T47D (cell line): ENCODE measurements at places on chromosomes 13 and 19.

GRCh38 chr13:34738254-34738992 lies 203.6 kb upstream of the NBEA start:
- no peak for DNase-seq

- no peak for DNase-seq
Observed at GRCh38 chr13:57633141-57633949, 1.8 kb downstream of the PCDH17 start.

DNA sequence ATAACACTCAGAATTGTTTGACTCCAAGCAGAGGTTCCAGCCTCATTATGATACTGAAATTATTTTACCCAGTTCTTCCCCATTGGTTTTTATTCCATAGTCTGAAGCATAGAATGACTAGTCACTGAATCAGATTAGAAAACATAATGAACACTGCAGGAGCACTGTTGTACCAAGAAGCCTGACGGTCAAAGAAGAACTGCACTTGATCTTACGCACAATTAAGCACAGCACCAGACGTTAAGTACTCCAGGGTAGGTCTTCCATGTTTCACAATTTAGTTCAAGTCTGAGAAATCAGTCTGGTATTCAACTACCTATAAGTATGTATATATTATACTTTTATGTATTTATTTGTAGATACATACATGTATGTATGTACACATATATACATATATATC lies 973.5 kb upstream of the SPRY2 start:
- DNase-seq = no peak

DNA sequence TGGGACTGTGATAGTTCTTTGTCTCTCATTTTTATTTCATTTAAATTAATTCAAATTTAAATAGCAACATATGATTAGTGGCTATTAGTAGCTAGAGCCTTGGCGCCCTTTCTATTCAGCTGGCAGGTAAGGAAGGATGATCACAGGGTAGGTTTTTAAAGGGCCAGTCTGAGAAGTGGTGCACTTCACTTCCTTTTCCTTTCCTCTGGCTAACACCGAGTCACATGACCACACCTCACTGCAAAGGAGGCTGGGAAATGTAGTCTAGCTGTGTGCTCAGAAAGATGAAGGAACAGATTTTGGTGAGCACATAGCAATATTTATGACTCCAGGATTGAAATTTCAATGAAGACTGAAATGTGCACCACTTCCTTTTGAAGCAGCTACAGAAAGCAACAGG lies 128.7 kb downstream of the TSHZ3 start:
- DNase-seq = peak; percentile 6

DNA sequence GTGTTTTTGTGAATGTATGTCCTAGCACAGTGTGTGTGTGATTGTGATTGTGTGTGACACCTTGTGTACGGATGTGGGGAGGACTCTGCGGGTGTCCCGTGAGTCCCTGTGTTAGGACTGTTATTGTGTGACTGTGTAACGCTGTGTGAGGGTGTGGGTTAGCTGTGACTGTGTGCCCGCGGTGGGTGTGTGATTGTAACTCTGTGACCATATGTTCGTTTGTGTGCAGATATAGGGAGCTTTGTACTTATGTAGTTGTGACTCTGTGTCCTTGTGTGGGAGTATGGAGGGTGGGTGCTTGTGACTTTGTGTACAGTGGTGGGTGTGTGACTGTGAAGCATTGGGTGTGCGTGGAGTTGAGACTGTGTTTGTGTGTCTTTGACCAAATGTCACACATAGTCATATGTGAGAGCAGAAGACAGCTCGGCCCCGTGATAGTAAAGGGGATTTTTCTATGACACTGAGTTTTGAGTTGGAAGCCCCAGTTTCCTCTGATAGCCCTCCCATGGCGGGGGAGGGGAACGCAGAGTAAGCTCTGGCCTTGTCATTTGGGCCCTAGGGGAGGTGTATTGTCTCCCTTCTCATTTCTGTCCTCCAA lies 949 bp upstream of the ZNF260 start:
- no peak for DNase-seq

DNA sequence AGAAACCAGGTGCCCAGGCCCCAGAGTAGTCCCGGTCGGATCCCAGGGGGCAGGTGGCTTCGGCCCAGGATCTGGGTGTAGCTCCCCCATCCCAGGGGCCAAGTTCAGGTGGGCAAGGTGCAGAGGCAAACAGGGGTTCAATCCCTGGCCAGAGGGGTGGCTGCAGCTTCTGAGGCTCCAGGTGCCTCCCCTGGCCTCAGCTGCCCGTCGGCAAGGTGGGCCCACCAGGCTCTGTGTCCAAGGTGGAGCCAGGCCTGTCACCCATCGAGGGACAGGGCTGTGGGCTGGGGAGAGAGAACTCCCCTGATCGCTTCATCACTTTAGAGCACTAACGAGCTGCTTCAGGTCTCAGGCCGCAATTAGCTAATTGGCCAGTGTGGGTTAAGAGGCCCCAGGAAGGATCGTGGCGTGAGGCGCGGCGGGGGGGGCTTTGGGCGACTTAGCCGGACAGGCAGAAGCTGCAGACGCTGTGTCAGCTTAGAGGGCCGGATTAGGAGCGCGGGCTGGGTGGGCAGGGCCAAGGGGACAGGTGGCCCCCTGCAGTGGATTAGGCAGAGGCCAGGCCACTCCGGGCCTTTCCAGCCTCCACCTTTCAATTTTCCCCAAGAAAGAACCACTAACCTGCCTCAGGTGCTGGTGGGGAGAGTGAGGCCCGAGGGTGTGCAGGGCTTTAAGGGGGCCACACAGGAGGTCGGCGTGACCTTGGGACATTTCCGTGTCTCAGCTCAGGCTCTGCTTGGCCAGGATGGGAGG lies 2.8 kb upstream of the RAX2 start:
- no peak for DNase-seq

GRCh38 chr13:65585346-65585745 lies 1644.8 kb downstream of the PCDH9 start:
- no peak for DNase-seq

GRCh38 chr13:100363285-100363711 lies 225.3 kb downstream of the GGACT start:
- DNase-seq = no peak

DNA sequence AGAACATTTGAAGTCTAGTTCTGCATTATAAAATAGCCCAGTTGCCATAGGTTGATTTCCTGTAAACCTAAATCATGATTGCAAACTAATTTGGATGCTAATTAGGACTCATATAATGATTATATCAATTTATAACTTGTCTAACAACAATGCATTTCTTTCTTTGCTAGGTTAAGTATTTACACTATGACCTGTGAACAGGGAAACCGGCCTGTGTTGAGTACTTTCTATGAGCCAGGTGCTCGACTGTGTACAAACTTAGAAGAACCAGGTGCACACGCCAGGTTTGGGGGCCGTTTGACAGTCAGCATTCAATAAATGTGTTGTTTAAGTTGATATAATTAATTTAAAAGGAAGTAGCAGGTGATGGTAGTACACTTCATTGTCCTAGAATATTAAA lies 203.1 kb downstream of the TM9SF2 start:
- no peak for DNase-seq

- DNase-seq = no peak
Observed at GRCh38 chr19:34269968-34270621, 15.7 kb downstream of the GARRE1 start.

- no peak for DNase-seq
Observed at GRCh38 chr19:4391306-4391693, 9.0 kb downstream of the SH3GL1 start.

DNA sequence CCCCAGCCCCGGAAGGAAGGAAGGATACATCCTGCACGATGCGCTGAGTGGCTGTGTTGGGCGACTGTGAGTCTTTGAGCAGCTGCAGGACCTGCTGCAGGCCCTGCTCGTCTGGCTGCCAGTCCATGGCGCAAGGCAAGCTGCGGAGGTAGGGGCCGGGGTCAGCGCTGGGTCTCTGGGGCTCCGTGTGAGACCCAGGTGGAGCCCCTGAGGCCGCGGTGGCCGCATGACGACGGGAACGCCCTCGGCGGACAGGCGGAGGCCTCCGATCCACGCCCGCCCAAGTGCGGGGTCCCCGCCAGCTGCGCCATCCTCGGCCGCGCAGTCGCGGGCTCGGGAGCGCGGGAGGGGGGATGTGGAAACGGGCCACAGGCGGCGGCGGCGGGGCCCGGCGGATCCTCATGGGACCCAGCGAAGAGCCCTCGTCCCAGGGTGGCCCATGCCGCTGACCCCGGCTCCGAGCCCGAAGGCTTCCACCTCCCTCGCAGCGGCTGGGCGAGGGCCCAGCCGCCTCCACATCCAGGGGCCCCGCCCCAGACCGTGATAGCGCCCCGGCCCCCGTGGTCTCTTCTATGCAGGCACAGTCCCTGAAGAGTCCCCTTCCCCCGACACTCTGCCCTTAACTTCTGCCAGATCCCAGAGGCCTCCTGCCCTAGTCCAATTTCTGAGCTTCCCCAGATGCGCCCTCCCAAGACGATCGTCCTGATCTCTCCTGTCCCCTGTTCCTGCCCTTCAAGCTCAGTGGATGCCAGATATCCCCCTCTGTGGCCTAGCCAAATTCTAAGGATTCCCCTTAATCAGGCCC lies 2.7 kb downstream of the TNPO2 start:
- no peak for DNase-seq

GRCh38 chr13:100921139-100921538 lies 246.5 kb upstream of the TMTC4 start:
- DNase-seq = no peak

DNA sequence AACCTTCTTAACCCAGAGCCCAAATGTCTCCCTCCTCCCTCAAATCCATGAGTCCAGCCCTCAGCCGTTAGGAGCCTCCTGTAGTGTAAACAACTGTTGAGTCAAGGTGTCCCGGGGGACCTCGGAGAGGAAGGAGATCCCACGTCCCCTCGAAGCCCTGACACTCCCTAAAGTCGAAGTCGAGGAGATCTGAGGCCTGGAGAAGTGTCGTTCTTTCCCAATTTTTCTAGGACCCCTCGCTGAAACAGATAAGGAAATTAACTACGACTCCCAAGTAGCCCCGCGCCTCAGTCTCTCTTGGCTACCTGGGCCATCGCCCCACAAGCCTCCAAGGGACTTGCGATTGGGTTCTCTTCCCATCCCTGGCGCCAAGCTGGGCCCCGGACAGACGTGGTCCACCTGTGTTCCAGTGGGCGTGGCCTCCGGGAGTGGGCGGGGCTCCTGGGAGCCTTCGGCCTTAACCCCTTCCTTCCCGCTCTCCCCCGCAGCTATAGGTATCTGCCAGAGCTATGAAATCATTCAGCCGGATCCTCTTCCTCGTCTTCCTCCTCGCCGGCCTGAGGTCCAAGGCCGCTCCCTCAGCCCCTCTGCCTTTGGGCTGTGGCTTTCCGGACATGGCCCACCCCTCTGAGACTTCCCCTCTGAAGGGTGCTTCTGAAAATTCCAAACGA lies 869 bp downstream of the GFY start:
- peak; percentile 59 for DNase-seq

GRCh38 chr13:23758798-23759527 lies 130.2 kb downstream of the MIPEP start:
- no peak for DNase-seq

- DNase-seq = no peak
Observed at GRCh38 chr13:44011036-44011435, 131.3 kb downstream of the LACC1 start.

- DNase-seq = no peak
Observed at GRCh38 chr19:4354897-4355296, 11.5 kb downstream of the MPND start.

GRCh38 chr13:24179486-24179850 lies 18.9 kb downstream of the SPATA13 start:
- no peak for DNase-seq

GRCh38 chr13:96403651-96404050 lies 313.7 kb downstream of the HS6ST3 start:
- DNase-seq = no peak

- no peak for DNase-seq
Observed at GRCh38 chr13:26910754-26911465, 150.3 kb upstream of the GPR12 start.

- DNase-seq = no peak
Observed at GRCh38 chr13:25958986-25959385, 92.8 kb downstream of the SHISA2 start.

GRCh38 chr13:23751195-23751594 lies 138.0 kb downstream of the MIPEP start:
- no peak for DNase-seq

GRCh38 chr13:94291631-94292322 lies 187.7 kb downstream of the DCT start:
- DNase-seq = no peak

- no peak for DNase-seq
Observed at GRCh38 chr19:19232261-19232721, 20.5 kb downstream of the NCAN start.
